ENCODE measurements at places on chromosomes 3 and 15.

- no peak for DNase-seq
Observed at GRCh38 chr3:71591101-71591500, 7.6 kb upstream of the FOXP1 start.

DNA sequence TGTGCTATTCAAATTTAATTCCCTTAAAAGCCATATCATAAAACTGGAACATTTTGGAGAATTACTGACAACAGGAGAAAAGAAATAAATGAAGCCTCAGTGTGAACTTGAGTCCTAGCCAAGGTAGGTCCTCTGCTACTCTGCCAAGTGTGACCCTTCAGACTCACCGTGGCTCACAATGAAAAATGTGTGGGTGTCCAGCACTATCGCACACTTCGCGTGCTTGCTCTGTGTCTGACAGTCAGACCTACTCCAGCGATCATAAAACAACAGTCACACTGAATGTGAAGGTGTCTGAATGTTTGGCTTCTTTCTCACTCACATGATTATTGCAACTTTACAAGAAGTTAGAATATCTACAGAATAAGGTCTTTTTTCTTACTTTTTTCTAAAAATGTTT, 65.8 kb upstream of the TRA2B start:
- no peak for DNase-seq

DNA sequence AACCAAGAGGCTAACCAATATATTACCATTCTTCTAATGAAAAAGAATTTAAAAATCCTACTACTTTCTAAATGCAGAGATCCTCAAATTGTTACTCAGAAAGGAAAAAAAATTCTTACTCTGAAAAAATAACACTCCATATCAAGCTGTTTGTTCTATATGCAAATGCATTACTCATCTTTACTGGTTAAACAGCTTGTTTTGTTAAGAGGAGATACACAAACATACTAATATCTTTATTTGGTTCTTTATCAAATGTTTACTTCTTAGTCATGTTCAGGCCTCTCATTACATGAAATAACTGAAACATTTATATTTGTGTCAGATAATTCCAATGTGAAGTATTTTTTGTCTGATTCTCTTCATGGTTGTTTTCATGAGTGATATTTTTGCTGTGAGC, 146.8 kb downstream of the PCCB start:
- peak; percentile 35 for DNase-seq

DNA sequence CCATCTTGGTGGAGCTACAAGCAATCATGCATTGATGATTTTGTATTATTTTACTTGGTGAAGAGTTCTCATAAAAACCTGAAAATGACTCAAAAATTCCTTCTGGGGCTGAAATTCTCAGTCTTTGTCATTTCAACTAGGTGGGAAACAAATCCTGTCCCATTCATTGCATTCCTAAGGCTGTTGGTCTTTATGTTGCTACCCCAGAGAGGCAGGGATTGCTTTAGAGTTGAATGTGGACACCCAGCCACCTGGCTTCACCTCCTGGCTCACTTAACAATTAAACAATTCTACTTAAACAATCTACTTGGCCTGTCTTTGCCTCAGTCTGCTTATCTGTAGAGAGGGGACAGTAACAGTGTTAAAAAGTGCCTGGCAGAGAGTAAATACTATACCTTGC, 117.3 kb upstream of the UBE3A start:
- DNase-seq = no peak

GRCh38 chr15:70259028-70259424, 161.3 kb upstream of the TLE3 start:
- peak; percentile 47 for DNase-seq
